ENCODE measurements at places on chromosomes 6 and 20.
A peak's percentile ranks its signal among the peaks of the same experiment; 100 is the strongest.

- DNase-seq: peak; percentile 38
Measured at GRCh38 chr6:24064106-24064505, 61.9 kb upstream of the NRSN1 start.

DNA sequence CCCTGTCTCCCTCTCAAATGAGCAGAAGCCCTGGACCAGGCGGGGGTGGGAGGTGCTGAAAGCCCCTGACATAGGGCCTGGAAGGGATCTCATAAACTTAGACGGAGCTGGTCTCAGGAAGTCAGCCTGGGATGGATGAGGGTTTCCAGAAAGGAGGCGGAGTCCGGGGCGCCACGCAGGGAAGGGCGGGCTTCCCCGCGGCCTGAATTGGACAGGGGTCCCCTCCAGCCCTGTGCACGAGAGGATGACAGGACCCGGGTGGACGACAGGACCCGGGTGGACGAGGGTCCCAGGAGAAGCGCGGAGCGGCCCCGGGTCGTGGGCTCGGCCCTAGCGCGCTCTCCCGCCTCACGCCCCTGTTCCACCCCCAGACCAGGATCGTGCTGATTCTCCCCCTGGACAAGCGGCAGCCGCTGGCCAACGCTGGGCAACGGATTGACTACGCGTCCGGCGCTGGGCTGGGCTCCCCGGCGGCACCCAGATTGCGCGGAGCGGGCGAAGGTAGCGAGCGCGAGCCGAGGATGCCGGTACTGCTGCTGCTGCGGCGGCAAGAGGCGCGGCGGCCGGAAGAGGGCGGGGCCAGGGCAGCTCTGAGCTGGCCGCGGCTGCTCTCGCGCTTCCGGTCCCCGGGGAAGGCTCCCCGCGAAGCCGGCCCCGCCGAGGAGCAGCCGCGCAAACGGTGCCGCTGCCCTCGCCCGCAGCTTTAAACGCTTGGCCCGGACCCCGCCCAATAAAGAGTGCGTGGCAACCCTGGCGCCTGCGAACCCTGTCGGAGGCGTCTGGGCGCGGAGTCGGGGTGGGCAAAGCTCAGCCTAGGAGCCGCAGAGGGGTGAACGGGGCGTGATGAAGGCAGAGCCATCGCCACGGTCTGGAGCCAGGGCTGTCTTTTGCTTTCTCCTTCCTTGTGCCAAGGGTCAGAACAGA lies 1.3 kb downstream of the C20orf144 start:
- DNase-seq: peak; percentile 94

DNA sequence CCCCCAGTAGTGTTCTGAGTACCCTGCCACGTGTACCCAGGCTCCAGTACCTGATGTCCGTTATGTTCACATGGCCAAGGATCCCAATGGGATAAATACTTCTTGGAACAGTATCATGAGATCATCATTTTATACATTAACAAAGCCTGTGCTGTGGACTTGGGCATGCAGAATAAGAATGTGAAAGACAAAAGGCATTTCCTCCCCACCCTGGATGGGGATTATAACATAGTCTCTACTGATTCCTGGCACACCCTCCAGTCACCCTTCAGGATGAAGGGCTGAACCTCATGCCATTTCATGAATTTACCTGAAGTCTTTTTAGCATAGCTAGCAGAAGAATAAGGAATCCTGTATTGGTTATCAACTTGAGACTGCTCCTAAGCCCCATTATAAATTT lies 2.8 kb downstream of the TNFRSF21 start:
- DNase-seq: no peak

- no peak for DNase-seq
Measured at GRCh38 chr6:72788188-72788587, 166.3 kb downstream of the KCNQ5 start.

DNA sequence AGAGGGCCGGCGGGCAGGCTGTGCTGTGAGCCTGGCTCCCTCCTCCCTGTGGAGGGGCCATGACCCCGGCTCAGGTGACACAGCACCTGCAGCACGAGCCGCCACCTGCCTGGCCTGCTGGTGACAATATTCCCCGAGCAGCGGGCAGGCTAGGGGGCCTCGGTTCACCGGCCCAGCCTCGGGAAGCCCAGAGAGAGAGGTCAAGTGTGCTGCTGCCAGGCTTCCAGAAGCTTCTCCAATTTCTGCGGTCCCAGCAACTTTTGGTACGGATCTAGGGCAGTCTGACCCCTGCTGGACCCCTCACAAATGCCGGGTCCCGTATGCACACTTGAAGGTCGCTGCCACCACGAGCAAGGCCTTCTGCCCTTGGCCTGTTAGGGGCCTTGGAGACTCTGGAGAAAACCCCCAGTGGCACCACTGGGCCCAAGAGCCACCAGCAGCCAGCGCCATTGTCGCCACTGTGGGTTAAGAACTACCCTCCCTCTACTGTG lies 38.6 kb upstream of the NOL4L start:
- no peak for DNase-seq

DNA sequence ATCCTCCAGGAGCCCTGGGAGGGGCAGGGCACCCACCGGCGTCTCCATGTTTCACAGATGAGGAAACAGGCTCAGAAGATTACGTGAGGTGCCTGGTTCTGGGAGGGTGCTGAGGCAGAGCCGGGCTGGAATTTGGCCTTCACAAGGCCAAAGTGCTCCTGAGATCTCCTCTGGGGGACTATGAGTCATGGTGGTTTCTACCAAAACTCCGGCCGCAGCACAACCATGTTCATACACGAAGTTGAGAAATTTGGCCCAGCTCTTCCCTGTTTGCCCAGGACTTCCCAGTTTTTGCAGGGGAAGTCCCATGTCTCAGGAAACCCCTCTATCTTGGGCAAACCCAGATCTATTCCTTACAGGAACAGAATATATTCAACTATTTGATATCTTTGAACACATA lies 172.9 kb upstream of the CDYL start:
- DNase-seq: peak; percentile 95

- DNase-seq: no peak
Measured at GRCh38 chr6:10999994-11000393, 44.1 kb downstream of the ELOVL2 start.

GRCh38 chr6:158022749-158023596 lies 41.3 kb downstream of the SYNJ2 start:
- DNase-seq: no peak

DNA sequence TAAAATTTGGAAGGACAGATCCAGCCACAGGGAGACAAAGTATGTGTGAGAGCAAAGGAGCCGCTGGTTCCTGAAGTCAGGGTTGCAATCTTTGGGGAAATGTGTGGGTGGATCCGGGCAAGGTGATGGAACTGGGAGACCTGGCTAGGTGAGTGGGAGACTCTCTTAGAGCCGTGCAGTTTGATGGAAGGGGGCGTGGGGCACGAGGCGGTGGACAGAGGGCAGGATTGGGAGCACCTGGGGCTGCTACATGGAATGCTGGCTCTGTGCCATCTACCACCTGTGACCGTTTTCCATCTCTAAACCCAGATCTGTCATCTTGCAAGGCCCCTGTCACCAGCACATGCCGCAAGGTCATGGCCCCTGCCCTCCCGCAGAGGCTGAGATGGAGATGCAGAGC lies 268.4 kb downstream of the SMOC2 start:
- no peak for DNase-seq

DNA sequence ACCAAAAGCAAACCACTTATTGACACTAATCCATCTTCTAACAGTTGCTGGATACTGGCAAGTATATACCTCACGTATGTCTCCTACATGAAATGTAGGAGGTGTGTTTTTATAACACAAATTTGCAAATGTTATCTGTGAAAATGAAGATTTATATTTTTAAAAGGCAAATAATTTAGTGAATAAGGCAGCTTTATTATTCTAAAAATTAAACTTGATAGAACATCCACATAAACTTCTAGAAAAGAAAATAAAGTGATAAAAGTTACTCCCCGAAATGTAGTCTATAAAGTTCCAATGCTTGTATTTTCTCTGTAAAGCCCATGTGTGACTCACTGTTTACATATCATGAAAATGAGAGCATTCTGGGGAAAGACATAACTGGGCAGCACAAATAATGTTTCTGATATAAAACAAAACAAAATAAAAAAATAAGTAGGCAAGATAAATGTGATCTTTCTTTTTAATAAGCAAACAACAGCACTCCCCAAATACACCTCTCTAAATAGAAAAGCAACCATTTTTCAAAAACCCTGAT lies 84.4 kb downstream of the MAP7 start:
- no peak for DNase-seq

GRCh38 chr20:48615871-48616270 lies 211.9 kb downstream of the PREX1 start:
- DNase-seq: no peak

DNA sequence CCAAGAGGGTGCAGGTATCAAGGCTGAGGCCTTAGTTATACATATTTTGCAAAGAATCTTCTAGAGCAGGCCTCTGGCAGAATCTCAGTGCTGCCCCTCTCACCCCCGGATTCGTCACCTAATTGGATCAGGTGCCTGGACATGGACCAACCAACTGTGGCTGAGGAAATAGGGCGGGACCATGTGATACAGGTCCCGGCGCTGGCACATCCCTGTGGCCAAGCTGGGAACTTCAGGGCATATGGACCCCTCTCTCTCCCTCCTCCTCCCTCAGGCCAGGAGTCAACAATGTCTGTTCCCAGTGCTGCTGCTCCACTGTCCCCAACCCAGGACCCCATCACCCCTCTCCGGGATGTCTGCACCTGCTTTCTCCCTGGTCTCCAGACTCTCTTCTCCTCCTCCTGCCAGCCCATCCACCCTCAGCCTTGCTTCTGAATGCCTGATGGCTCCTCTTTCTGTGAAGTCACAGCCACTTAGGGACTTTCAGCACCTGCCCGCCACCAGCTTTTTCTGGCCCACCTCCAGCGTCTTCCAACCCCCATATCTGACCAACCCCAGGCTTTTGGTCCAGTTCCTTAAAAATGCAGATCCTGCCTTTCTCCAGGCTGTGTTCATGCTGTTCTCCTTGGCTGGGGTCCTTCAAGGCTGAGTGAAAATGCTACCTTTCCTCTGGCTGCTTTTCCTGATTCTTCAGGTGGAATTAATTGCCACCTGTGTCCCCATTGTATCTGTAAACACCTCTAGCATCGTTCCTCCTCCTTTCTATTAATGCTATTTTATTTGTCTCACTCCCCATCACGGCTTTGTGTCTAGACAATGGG lies 19.0 kb upstream of the MLN start:
- DNase-seq: peak; percentile 17

DNA sequence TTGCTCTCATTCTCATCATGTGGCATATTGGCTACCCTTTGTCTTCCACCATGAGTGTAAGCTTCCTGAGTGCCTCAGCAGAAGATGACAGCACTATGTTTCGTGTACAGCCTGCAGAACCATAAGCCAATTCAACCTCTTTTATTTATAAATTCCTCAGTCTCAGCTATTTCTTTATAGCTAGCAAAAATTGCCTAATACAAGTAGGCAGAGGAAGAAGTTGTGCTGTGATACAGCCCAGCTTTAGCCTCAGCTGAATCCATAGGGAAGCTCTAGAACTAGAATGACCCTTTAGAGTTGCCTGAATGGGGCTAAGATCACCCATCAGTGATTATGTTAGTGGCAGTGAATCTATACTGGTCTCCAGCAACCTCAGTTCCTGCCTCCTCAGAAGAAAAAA lies 19.0 kb upstream of the SERINC1 start:
- no peak for DNase-seq

DNA sequence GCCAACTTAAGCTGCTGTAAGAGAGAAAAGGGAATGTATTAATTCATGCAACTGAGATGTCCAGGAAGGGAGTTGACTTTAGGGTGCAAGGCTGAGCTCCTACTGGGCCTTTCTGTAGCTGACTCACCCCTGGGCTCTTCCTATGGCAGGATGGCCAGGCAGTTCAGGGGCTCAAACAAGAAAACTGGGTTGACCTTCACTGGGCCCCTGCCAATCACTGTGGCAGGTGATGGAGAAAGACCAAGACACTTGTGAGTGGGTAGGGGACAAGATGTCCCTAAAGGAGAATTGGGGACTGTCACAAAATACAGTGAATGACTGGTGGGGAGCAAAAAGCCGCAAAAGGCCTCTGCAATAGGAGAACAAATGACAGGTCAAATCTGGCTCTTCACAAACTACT lies 21.5 kb upstream of the RALGAPA2 start:
- DNase-seq: no peak

DNA sequence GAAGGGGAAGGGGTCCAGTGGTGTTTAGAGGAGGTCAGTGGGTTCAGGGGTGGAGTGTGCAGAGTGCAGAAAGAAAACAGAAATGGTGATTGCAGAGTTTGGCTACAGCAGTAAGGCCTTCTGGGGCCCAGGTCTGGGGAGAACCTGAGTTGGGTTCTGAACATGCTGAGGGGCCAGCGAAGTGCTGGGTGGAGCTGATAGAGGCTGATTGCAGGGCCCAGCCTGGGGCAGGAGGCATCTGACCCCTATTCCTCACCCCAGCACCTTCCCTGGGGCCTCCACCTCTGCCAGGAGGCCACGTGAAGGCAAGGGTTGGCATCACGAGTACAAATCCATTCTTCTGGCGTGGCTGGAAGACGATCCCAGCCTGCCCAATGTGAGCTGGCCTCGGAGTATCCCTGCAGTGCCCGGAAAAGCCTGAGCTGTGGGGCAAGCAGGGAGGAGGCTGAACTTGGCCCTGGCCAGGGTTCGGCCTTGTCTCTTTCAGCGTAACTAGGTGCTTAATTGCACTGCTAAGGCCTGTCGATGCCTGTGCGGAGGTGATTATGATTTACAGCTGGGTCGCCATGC lies 35.3 kb downstream of the VSTM2L start:
- DNase-seq: no peak

DNA sequence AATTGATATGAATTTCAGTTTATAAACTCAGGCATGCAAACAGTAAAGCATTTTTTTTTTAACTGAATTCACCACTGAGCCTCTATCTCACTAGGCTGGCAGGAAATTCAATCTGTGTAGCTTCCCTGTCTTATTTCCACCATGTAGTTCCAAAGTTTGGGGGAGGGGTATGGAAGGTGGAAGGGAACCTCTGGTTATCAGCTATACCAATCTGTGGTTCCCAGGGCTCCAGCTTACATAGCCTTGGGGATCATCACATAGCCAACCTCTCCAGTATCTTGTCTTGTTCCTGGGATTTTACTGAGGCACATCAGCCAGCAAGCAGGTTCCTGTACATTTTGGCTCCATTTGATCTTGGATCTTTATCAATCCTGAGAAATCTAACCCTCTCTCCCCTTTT lies 15.6 kb downstream of the RAD21L1 start:
- no peak for DNase-seq

GRCh38 chr20:40766790-40767614 lies 78.0 kb upstream of the MAFB start:
- no peak for DNase-seq

- DNase-seq: no peak
Measured at GRCh38 chr6:118544105-118544504, 4.0 kb upstream of the PLN start.
